ENCODE measurements at places on chromosomes 3 and 15.

- DNase-seq: no peak
Observed at GRCh38 chr15:82656641-82657266, 9.6 kb upstream of the CPEB1 start.

- DNase-seq: no peak
Observed at GRCh38 chr3:46844397-46844796, 18.8 kb downstream of the MYL3 start.

GRCh38 chr3:184669578-184669977, 42.3 kb downstream of the MAGEF1 start:
- no peak for DNase-seq

GRCh38 chr3:42473083-42473932, 29.1 kb upstream of the VIPR1 start:
- no peak for DNase-seq

- DNase-seq: no peak
Observed at GRCh38 chr15:24039683-24040082, 352.6 kb upstream of the NDN start.

DNA sequence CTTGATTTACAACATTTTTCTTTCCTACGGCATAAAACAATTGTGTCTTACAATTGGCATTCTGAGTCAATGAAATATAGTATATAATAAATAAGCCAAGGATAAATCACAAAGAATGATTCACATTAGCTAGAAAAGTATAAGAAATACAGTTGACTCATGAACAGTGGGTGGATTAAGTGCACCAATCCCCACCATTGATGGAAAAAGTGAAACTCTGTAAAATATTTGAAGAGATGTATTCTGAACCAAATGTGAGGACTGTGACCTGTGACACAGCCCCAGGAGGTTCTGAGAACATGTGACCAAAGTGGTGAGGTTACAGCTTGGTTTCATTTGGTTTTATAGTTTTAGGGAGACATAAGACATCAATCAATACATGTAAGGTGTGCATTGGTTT, 227.5 kb downstream of the ALCAM start:
- no peak for DNase-seq

DNA sequence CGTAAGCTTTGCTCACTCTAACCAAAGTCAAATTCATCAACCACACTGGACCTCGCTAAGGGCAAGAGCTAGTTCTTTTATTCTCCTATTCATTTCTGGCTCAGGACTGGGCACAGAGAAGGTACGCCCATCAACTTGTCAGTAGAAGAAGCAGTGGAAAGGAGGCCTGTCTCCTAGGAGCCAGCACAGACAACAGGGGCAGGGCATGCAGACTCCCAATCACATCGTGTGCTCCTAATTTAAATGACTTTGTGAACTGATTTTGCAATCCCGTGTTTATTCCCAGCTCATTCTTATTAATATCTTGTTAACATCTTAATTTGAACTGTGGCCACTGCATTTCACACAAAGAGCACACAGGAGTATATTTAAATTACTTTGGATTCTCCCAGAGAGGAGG, 161.1 kb upstream of the BCL6 start:
- DNase-seq: no peak

DNA sequence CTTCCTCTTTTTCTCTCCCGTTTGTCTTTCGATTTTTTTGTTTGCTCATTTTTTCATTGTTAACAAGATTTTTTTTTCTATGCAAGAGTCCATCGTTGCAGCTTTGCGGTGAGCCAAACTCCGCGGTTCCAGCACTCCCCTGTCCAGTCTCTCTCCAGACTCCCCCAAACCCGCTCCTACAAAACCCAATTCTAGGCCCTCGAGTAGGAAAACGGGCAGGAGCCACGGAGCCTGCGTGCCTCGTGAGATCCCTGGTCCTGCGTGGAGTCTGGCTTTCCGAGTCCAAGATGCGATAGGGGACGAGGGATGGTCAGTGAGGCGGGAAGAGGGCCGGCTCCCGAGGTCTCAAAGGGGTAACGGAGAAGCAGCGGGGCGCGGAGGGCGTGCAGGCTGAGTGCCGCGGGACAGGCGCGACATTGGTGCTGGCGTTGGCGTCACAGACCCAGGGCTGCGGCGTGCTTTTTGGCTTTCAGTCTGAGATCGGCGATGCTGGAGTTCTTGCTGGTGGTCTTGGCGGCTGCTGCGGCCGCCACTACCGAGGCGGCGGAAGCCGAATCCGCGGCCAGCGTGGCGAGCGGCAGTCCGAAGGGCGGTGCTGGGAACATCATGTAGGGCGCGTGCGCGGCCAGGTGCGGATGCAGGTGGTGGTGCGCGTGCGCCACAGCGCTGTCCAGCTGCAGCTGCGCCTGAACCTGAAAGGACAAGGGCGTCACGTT, 8.5 kb downstream of the SHOX2 start:
- peak; percentile 79 for DNase-seq

- no peak for DNase-seq
Observed at GRCh38 chr3:22684739-22685138, 518.4 kb upstream of the UBE2E2 start.

GRCh38 chr3:185488465-185488864, 10.4 kb downstream of the TMEM41A start:
- DNase-seq: no peak

- no peak for DNase-seq
Observed at GRCh38 chr15:95928822-95929221, 401.7 kb upstream of the NR2F2 start.

- DNase-seq: no peak
Observed at GRCh38 chr3:196144383-196145105, 62.7 kb upstream of the TFRC start.

DNA sequence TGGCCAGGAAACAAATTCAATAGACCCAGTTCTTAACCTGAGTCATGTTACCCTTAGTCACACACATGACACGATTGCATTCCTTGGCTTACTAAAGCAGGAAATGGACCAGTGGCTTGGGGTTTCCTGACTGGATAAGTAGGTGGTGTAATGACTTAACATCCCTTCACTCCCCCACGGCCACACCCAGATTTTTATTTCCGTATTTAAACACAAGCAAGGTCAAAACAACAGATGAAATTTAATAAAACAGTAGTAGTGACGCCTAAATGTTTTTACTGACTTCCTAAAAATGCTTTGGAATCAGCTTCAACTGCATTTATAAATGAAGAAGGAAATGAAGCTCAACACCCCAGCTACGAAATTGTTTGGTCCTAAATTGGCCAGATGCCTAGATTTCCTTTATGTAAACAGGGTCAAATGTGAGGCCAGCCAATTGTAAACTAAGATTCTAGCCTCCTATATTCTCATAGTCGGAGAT, 324.3 kb downstream of the CHST2 start:
- no peak for DNase-seq

DNA sequence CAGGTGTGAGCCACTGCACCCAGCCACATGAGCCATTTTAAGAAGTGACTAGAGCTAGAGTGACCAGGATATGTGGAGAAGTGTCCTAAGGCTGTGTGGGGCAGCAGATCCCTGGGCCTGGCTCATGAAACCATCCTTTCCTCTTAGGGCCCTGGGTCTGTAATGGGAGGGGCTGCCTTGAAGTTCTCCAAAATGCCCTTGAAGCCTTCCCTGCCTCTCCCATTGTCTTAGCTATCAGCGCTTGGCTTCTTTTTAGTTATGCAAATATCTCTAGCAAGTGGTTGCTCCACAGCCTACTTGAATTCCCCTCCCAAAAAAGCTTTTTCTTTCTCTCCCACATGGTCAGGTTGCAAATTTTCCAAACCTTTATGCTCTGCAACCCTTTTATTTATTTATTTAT, 112.4 kb upstream of the SPATA16 start:
- DNase-seq: no peak

DNA sequence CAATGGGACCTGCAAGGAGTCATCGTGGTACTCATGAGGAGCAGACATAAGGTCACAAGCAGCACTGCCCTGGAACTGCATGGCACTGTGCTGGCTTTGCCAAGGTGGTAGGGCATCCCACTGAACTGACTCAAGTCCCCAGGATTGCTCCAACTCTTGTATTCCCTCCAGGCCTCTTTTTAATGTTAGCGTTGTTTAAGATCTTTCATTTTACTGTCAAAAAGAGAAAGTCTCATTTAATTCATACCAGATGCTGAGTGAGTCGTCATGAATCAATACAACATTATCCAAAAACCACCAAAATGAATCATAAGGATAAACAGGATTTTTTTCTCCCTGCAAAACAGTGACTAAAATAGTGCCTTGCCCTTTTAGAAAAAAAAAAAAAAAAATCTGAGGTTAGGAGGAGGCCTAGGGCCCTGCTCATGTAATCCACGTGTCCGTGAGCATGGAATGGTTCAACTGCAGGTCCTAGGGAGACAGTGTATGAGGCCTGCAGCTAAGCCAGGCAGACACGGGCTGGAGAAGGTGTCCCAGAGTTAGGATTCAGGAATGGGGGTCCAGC, 36.7 kb upstream of the BLM start:
- DNase-seq: no peak

Measured in naive B cell (primary cell).